HAP-1 (cell line): ENCODE measurements at places on chromosomes 7 and 10.

- no peak for DNase-seq
Measured at GRCh38 chr7:127973832-127974231, 57.4 kb downstream of the LRRC4 start.

DNA sequence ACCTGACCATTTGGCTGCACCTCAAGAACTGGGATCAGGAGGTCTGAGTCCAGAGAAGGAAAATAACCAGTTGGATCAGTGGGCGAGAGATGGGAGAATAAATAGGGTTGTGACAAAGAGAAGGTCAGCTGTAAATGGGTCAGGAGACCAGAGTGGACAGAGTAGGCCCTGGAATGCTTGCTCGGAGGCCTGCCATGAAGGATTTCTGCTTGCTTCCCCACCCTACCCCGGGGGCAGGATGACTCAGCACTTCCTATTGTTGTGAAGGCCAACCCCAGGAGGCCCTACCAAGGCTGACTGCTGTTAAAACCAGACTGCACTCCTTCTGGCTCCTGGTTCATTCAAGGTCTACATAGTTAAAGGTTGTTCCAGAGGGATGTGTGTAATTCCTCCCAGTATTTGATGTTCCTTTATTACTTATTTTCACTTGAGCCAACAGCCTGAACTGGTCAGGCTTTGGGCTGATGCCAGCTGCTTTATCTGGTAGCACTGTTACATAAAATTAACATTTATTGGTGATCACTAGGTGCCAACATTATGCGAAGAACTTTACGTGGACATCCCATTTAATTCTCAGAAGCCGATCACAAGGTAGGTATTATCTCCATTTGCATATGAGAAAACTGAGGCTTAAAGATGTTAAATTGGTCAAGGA lies 27.3 kb upstream of the IFRD1 start:
- peak; percentile 94 for DNase-seq

DNA sequence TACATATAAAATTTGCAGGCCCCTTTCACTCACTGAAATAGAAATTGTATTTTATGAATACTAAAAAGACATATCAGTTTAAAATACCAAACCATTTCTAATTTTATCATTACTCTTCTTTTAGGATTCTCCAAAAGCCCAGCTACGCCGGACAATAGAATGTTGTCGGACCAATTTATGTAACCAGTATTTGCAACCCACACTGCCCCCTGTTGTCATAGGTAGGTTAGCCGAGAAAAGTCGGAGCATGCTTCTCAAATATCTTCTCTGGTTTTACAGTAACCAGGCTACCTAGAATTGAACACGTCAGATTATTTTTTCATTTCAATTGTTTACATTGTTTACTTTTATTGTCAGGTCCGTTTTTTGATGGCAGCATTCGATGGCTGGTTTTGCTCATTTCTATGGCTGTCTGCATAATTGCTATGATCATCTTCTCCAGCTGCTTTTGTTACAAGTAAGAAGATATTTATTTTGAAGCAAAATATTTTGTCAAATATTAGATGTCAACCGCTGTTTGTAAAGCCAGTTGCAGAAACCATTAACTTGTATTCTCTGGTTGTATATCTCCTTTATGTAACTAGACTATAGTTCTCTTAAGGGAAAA lies 57.6 kb downstream of the MMRN2 start:
- peak; percentile 63 for DNase-seq

DNA sequence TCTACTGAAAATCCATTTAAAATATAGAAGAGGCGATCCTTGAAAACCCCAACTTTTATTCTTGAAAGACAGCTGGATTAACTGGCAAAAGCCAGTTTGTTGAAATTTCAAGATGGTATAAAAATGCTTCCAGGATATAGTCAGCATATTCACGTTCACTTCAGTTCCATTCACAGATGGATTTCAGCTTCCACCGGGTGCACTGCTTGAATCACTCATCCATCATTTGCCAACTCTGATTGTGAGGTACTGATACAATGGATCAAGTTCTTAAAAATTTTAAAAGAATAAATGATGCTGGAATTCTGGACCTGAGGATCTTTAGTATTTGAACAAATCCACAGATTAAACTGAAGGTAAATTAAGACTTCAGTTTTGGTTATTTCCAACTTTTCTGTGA lies 2.4 kb downstream of the PURB start:
- no peak for DNase-seq

GRCh38 chr10:104350127-104350635 lies 3.5 kb upstream of the CFAP58 start:
- no peak for DNase-seq

DNA sequence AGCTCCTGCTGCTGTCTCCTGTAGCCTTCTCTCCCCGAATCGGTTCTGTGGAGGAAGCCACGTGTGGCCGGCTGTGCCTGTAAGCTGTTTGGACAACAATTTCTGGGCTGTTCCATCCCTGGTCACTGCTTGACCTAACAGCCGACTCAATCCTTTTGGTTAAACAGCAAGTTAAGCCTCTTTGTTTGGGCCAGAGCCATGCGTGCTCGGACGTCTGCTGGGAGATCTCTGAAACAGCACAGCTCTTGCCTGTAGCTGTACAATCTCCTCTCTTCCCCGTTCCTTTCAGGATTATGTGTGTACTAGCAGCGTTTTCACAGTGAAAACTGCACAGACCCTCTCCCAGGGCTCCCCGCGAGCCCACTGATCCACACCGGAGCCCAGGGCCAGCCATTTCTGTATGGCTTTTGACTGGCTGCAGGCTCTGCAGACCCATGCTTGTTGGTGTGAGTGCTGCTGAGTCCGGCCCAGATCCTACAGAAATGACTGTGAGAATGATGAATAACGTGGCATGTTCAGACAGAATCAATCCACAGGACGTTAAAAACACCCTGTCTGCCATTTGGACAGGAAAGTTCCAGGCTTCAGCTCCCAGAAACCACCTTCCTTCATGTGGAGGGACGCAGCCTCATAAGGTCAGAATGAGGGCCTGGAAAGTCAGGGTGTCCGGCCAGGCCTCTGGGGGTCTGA lies 428.6 kb upstream of the ADARB2 start:
- DNase-seq = no peak

- DNase-seq = no peak
Measured at GRCh38 chr10:69901022-69901421, 99.3 kb downstream of the COL13A1 start.

DNA sequence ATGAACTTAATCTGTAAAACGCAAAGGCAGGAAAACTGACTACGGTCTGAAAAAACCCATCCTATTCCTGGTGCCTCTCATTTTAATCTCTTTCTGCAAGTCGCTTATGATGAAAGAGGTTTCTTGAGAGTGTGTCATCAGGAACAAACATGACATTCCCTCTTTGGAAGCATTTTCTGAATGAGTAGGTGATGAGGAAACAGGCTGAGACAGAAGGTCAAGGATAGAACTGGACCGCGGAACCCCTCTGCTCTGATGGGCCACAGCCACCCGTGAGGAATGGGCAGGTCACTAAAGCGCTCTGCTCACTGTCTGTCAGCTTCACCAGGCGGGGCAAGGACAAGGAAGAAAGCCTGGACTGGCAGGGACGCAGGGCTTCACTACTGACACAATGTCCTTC lies 28.6 kb downstream of the BEND7 start:
- no peak for DNase-seq

DNA sequence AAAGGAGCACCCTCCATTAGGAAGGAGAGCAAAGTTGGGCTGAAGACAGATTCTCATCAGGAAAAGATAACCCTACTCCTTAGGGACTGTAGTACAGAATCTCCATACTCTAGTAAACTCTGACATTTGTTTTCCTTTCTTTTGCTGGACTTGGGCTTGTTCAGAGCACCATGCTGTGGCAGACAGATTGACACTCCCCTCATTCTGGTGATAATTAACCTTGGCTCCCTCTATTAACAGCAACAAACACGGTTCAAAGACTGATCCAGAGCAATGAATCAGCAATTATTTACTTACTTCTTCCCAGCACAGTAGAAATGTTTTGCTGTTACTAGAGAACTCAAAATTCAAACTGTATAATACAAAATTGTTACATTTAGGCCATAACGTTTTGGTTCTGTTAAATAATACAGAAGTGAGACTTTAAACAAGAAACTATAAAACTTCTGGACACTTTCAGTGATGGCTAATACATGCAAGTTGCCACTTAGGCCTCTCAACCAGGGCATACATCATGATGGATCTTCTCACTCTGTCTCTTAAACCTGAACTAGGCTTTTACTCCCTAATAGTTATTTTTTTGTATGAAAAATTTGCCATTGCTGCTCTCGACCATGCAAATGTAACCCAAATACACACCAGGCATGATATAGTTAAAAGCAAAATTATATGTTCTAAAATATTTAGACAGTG lies 639.0 kb downstream of the IPMK start:
- DNase-seq = peak; percentile 32

DNA sequence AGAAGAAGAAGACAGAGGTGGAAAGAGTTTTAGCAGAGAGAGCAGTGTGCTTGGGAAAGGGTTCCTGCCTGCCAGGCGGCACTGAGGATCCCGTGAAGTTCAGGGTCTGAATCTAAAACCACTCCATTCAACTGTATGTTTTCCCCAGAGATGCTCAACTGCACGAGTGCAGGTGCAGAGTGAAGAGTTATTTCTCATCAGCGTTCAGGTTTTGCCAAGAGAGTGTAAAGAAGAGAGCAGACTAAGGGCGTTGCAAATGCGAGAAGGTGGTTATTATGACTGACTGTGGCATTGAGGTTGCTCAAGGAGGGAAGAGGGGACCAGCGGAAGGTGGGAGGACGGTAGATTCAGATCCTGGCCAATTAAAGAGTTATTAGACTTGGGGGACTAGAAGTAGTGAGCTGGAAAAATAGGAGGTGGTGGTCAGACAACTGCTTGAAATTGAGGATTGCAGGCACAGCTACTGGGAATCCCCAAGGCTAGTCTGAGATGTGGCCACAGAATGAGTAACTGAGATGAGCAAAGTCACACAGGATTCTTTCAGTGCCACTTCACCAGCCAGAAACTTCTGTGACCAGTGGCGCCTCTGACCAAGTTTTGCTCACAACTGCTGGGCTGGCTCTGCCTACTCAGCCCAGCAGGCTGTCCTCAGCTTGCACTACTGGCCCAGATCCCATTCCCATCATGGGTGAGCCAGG lies 29.1 kb downstream of the STRA8 start:
- no peak for DNase-seq

GRCh38 chr7:41333511-41333910 lies 369.4 kb downstream of the INHBA start:
- DNase-seq = no peak

GRCh38 chr7:72405418-72405817 lies 6.7 kb downstream of the CALN1 start:
- no peak for DNase-seq

DNA sequence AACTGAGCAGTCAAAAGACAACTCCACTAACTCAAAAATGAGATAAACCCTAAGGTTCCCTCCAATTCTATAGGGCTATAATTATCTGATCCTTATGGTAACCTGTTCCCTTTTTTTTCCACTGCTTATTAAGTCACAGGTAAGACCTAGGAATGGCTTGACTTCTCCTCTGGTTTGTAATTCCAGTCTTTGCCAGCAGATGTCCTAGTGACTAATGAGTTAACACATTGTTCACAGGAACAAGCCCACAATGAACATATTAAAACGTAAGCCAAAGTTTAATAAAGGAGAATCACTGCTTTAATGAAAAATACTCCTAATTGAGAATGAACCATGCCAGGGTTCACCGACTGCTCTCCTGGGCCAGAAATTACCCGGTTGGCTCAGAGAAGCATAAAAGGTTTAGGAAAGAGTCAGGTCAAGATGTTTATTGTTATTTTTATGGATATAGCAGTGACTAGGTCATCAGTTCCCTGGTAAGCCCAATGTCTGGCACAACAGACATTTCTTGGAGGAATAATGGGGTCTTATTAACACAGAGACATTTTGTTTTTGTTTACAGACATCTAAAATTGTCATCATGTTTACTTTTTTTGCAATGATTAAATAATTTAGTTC lies 120.1 kb downstream of the ELAPOR2 start:
- peak; percentile 76 for DNase-seq

- no peak for DNase-seq
Measured at GRCh38 chr7:41217306-41217705, 485.6 kb downstream of the INHBA start.

DNA sequence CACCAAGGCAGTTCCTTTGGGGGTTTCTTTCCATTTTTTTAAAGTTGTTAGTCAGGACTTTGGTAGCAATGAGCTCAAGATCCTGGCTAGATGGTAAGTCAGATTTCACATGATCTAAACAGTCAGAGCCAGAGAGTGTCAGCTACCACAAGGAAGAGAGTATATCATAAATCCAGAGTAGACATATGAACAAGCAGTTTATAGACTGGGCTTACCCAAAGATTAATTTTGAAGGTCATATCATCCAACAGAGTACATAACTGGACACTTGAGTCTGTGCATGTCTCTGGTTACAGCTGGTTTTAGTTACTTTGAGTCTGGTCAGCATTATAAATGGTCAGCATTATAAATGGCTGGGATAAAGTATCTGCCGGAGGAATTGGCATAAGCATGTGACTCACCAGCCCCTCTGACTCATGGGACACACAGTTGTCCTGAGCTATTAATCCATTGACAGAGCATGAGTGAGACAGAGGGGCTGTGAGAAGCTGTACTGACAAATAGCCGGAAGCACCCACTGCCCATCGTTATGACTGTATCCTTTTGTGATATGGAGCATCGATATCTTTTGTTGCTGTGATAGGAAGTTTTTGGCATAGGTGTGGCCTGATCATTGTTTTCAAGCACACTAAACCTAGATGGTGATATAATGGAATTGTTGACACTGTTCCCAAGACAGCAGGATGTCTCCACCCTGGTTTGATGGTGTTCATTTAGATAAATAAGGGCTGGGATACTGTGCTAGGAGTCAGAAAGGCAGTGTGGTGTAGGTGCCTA lies 19.3 kb downstream of the PPP1R3C start:
- DNase-seq = no peak

- DNase-seq = no peak
Measured at GRCh38 chr7:44965937-44966730, 12.7 kb downstream of the MYO1G start.

- DNase-seq = no peak
Measured at GRCh38 chr10:133248334-133248715, 10.7 kb downstream of the VENTX start.

DNA sequence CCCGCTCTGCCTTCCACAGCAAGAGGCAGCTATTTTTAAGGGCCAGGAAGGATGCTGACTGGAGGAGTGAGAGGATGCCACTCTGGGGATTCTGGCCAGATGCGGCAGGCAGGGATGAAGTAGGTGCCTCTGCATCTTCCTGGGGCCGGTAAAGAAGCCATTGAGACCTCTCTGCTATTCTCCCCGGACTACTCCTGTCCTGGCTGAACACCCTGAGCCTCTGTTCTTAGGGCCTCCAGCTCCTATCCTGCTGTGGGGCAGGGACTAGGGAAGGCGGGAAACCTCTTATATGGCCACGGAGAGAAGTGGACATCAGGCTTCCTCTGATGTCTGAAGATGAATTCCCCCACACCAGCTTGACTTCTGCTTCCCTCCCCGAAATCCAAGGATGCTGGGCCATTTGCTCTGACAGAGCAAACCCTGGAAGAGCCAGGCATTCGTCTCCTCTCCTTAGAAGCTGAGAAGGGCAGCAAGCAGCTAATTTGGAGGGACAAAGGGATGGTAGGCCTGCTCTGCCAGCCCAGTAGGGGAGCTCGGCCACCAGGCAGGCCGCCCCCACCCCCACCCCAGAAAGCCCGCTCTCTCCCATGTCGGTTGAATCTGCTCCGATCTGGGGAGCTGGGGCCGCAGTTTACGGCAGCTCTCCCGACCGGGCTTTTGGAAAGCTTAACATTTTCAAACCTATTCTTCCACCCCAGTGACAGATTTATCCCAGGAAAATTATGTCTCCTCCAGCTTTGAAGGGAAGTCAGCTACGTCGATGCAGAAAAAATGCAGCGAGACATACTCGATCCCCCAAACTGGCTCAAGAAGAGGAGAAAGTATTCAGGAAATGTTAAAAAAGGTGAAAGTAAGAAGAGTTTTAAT lies 2.8 kb downstream of the FGF8 start:
- no peak for DNase-seq
